Heart right ventricle (tissue), 16 donors: ENCODE measurements at places on chromosomes 7 and 10. TPM values are rescaled to one million over a fixed set of nuclear protein-coding genes. Genes with fewer than 3 reads are reported as not detected.

Gene CLIP2
- 7.4 TPM for total RNA-seq

GRCh38 chr7:139345042-139345441 lies 3.9 kb downstream of the FMC1 start:
- peaks cover 41% of the 10 kb centered on the region for H3K36me3 ChIP-seq
- no peaks in the 10 kb centered on the region for H3K27me3 ChIP-seq
- H3K4me1 ChIP-seq = peaks cover 3% of the 10 kb centered on the region
- no peak overlapping the region for H3K27ac ChIP-seq
- H3K4me3 ChIP-seq = no peak overlapping the region

Gene REEP3
- 13.0 TPM for total RNA-seq

DNA sequence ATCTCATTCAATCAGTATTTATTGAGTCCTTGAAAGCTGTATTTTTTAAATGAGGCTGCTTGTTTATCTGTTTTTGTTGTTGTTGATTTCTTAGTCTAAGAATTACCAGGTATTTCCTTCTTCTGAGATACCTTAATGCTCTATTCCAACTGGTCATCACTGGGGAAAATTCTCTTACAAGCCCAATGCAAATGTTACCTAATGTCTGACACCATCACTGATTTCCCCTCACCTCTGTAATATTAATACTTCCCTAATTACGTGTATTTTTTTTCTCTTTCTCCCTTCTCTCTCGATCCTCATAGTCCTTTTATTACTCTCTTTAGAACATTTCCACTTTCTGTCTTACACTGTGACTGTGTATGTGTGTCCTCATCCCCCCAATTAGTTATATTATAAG lies 13.9 kb downstream of the HDAC9 start:
- H3K4me3 ChIP-seq = peak overlapping the region; percentile 30
- no peak for DNase-seq
- no peaks in the 10 kb centered on the region for H3K36me3 ChIP-seq
- peak overlapping the region; percentile 81 for H3K27ac ChIP-seq
- H3K4me1 ChIP-seq = peaks cover 33% of the 10 kb centered on the region

Gene CFAP58
- 3.7 TPM for total RNA-seq

Gene GPR15LG
- not detected for total RNA-seq

DNA sequence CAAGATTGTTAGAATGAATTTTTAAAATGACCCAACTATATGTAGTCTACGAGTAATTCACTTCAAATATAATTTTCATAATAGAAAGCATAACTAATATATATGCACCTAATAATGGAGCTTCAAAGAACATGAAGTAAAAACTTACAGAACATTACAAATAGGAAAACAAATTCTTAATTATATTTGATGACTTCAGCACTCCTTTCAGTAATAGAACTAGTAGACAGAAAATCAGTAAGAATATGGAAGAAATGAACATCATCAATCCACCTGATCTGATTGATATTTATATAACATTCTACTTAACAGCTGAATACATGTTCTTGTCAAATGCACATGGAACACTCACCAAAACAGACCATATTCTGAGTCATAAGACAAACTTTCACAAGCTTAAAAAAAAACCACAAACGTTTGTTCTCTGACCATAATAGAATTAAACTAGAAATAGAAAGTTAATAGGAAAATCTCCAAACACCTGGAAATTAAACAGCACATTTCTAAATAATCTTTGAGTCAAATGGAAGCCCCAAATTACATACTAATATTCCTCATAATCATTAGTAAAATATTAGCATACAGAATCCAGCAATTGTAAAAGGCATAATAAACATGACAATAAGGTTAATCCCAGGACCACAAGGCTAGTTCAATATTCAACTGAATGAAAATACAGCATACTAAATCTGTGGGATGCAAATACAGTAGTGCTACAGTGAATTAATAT lies 48.0 kb downstream of the BRAF start:
- H3K36me3 ChIP-seq = no peaks in the 10 kb centered on the region
- H3K4me1 ChIP-seq = no peaks in the 10 kb centered on the region
- no peak for DNase-seq
- H3K4me3 ChIP-seq = no peak overlapping the region

DNA sequence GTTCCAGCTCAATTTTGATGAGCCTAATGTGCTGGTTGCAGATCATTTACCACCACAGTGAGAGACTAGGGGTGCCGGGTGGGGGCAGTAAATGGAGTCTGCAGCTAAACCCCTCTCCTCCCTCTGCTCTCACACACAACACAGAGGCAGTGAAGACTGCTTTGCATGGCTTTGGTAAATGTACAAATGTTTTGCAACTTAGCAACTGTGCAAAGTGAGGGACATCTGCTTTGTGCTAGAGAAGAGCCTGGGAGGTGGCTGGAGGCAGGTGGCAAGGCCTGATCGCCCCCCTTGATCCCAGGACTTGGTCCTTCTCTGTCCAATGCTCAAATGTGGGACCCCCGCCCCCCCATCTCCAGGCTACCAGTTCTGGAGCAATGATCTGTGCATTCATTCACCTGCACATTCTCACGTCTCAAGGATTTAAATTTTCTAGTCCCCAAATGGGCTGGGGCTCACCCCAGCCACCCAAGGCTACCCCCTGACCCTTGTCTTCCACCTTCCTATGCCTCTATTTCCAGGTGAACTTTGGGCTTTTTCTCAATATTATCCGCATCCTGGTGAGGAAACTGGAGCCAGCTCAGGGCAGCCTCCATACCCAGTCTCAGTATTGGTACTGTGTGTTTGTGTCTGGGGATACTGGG lies 11.6 kb downstream of the GHRHR start:
- H3K27ac ChIP-seq = no peak overlapping the region
- H3K4me3 ChIP-seq = no peak overlapping the region
- DNase-seq = no peak
- no peaks in the 10 kb centered on the region for H3K4me1 ChIP-seq
- H3K27me3 ChIP-seq = peaks cover 34% of the 10 kb centered on the region

DNA sequence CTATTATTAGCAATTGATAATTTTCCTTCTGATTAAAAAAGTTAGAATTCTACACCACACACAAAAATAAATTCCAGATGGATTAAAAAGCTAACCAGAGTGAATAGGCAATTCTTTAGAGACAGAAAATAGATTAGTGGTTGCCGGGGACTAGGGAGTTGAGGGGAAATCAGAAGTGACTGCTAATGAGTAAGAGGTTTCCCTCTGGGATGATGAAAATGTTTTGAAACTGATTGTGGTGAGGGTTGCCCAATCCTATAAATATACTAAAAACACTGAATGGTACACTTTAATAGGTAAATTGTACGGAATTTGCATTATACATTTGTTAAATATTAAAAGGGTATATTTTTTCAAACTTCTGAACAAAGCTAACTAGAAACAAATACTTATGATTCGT lies 214.9 kb downstream of the GPAM start:
- no peaks in the 10 kb centered on the region for H3K4me1 ChIP-seq
- H3K27ac ChIP-seq = no peak overlapping the region
- H3K4me3 ChIP-seq = no peak overlapping the region

Gene DUSP5
- total RNA-seq = 32.6 TPM

Gene ACTA2
- 104 TPM for total RNA-seq

GRCh38 chr10:42755028-42755451 lies 27.6 kb upstream of the BMS1 start:
- peak overlapping the region; percentile 65 for H3K4me3 ChIP-seq
- peaks cover 65% of the 10 kb centered on the region for H3K27me3 ChIP-seq
- DNase-seq = no peak
- H3K27ac ChIP-seq = no peak overlapping the region
- H3K4me1 ChIP-seq = peaks cover 22% of the 10 kb centered on the region

Gene CCZ1B
- total RNA-seq = 22.9 TPM

Gene SPDYE6
- total RNA-seq = not detected

DNA sequence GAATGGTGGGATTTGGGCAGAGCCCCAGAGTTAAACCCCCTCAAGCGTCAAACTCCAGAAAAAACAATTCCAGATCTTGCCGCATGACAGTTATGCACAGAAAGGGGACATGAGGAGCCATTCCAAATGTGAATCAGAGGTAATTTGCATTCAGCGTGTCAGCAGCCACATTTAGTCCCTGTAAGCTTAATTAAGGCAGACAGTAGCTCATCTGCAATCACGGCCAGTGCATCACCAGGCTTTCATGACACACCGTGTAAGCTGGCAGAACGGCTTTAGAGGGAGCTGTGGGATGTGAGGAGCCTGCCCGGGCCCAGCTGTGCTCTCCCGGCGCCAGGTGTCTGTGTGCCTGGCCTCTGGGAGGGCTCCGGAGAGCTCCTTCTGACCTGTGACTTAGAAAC lies 18.7 kb upstream of the PRKAG2 start:
- DNase-seq = no peak
- H3K27me3 ChIP-seq = peaks cover 7% of the 10 kb centered on the region
- H3K4me1 ChIP-seq = peaks cover 5% of the 10 kb centered on the region

Gene RARRES2
- total RNA-seq = 21.9 TPM

DNA sequence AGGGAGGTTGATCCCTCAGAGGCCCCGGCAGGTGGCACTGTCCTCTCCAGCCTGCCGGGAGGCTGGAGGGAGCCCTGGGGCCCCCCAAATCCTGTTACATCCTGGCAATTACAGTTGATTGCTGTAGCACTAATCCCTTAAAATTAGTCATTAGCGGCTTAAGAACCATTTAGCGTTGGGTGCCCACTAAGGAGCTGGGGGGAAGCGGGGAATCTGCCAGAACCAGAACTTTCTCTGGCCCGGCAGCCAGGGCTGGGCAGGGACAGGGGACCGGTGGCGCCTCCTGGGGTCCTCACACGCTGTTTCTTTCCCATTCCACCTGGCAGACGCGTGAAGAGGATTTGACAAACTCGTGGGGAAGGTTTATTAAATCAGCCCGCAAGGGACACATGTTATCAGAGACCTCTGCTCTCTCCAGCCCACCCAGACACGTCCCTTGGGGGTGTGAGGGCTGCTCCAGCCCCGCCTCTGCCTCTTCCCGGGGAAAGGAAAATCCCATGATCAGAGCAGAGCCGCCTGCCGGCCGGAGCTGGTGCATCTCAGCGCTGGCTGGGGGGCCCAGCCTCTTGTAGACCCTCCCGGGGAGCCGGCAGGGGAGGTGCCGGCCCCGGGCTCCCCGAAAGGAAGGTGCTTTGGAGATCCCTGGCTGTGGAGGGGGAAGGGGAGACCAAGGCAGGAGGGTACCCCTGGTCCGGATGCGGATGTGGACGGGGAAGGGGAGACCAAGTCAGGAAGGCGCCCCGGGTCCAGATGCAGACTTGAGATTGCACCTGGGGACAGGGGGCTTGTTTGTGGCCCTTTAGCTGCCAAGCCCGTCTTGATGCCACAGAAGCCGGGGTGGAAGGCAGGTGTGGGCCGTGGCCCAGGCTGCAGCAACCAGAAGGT lies 142.7 kb downstream of the ELFN1 start:
- no peak for DNase-seq
- peaks cover 12% of the 10 kb centered on the region for H3K4me1 ChIP-seq
- H3K4me3 ChIP-seq = no peak overlapping the region
- no peaks in the 10 kb centered on the region for H3K36me3 ChIP-seq
- H3K27me3 ChIP-seq = peaks cover 3% of the 10 kb centered on the region

Gene FAM25C
- total RNA-seq = not detected

DNA sequence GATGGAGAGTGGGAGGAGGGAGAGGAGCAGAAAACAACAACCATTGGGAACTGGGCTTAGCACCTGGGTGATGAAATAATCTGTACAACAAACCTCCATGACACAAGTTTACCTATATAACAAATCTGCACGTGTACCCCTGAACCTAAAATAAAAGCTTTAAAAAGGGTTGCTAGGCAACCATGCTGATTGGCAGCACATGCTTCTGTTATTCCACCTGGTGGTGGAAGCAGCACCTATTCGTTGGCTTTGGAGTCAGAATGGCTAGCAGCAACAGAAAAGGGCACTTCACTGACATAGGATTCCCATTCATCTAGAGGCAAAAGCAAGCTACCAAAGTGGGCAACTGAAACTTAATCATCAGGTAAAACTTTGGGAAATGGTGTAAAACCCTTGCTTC lies 57.1 kb downstream of the RELN start:
- H3K27ac ChIP-seq = no peak overlapping the region
- no peaks in the 10 kb centered on the region for H3K4me1 ChIP-seq
- no peak for DNase-seq
- H3K4me3 ChIP-seq = no peak overlapping the region
- no peaks in the 10 kb centered on the region for H3K27me3 ChIP-seq
- no peaks in the 10 kb centered on the region for H3K36me3 ChIP-seq

DNA sequence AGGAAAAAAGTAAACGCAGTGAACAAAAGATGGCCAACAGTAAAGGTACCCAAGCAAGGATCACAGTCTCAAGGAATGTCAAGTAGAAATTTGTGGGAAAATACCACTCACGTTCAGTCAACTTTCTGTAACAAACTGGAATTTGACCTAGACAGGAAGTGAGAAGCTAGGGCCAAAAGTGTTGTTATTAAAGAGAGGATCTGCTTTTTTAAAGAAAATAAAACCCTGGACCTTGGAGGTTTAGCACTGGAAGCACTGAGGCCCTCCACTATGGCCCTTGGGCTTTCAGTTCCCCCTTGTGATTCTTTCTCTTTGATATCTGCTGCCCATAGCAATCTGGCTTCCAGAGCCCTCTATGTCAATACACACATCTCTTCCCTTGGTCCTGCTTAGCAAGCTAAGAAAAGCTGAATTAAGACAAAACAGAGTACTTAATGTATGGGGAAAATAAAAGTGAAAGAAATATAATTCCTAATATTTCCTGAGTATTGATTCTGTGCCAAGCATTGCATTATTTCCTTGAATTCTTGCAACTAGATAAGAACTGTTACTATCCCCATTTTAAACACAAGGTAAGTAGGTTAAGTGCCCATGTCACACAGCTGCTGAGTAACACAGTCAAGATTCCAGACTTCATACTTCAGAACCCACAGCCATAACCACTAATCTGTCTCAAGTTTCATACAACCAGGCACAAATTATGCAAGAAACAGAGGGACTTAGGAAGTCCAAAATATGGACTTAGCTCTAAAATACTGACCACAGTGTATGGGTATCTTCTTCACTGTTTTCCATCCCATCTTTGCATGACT lies 2.6 kb upstream of the ZNF438 start:
- no peak for DNase-seq
- H3K4me3 ChIP-seq = no peak overlapping the region
- H3K4me1 ChIP-seq = peaks cover 13% of the 10 kb centered on the region
- peak overlapping the region; percentile 100 for H3K27ac ChIP-seq
- H3K27me3 ChIP-seq = no peaks in the 10 kb centered on the region

Gene POLR2J2
- total RNA-seq = 3.1 TPM

DNA sequence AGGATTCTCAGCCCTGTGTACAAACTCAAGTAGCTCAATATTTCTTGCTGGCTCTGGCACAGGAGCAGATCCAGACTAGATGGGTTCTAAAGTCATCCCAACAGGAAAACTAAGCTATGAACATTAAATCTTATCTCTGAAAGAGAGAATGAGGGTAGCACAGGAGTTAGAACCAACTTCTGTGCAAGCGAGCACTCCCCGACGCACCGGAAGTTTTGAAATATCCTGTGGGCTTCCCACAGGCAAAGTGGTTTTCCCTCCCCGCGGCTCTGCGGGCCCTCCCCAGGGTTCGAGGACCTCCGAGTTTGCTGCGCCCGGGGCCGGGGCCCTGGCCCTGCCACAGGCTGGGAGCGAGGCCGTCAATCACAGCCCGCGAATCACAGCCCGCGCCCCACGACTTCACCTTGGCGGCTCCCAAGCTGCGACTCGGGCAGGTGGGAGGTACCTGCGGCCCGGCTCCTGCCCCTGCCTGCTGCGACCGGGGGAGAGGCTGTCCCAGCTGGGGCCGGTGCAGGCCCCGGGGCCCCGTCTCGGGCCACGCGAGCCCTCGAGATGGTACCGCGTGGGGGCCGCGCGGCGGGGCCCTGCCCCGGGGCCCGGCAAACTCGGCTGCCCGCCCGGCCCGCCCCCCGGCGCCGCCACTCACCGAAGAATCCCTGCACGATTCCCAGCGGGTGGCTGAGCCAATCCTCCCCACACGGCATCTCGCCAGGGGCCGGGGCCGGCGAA lies 598 bp downstream of the MCMBP start:
- peaks cover 19% of the 10 kb centered on the region for H3K4me1 ChIP-seq
- H3K36me3 ChIP-seq = no peaks in the 10 kb centered on the region
- H3K4me3 ChIP-seq = peak overlapping the region; percentile 82

Gene C7orf57
- not detected for total RNA-seq
